ENCODE measurements at places on chromosomes 7 and 10. TPM values are rescaled to one million over a fixed set of nuclear protein-coding genes. Genes with fewer than 3 reads are reported as not detected.

Gene OR6V1
- total RNA-seq = not detected

GRCh38 chr7:71793251-71793650, 618.9 kb downstream of the CALN1 start:
- DNase-seq = no peak

- no peak for DNase-seq
Measured at GRCh38 chr10:77978360-77978759, 51.0 kb downstream of the POLR3A start.

DNA sequence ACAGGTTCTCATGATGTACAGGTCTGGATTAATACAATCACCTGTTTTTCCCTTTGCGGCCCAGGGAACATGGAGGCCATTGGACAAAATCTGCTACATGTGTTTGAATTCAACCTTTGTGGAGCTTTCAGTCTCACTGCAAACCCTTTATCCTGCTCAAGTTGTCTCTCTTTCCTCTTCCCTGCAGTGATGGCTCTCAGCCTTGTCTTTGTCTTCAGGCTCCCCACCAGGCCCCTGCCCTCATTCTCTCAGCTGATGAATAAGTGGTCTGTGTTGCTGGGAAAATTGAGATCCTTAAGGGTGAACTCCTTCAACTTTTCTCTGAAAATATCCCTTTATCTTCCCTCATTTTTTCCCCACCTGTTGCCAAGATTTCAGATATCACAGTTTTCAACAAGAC, 791.2 kb downstream of the GRID1 start:
- no peak for DNase-seq

GRCh38 chr10:118569241-118569881, 26.1 kb downstream of the PRLHR start:
- DNase-seq = no peak

DNA sequence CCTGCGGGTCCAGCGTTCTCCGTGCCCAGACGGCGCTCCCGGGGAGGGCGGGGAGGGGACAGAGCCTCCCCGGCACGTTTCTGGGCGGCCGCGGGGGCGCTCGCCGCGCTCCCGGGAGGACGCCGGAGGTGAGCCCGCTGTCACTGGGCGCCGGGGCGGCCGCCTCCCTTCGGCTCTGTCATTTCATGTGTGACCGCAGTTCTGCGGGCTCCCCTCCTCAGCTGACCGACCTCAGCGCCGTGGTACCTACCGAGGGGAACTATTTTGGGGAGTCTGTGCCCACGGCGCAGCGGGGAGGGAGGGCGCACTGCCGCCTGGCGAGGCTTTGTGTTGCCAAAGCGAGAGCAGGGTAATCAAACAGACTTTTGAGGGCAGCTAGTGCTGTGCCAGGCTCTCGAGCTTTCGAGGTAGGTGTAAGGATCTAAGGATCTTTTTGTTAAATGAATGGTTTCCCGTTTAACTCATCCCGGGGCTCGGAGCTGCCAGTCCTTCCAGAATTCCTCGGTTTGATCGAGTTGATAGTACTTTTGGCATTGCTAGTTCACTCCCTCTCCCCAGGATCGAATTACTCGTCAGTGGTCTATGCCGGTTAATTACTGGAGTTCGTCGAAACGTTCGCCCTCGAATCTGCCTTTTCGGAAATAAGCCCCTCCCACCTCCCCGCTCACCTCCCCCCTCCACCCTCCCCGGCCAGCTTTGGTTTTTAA, 1.9 kb downstream of the ARID5B start:
- DNase-seq = peak; percentile 49

DNA sequence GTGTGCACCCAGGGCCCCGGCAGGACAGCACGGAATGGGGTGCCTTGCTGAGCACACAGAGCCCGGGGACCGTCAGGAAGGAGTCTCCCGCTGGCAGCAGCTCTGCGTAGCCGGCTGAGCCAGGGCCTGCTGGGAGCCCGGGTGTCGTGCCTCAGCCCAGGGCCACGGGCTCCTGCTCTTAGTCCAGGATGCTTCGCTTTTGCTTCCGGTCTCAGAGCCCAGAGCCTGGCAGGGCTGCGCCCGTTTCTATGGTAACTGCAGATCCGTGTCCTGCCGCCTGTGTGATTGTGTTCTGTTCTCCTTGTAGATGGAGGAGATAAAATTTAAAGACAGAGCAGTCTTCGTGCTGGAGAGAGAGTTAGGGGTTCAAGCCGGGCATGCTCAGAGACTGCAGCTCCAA, 53.7 kb upstream of the DPYSL4 start:
- DNase-seq = peak; percentile 39

DNA sequence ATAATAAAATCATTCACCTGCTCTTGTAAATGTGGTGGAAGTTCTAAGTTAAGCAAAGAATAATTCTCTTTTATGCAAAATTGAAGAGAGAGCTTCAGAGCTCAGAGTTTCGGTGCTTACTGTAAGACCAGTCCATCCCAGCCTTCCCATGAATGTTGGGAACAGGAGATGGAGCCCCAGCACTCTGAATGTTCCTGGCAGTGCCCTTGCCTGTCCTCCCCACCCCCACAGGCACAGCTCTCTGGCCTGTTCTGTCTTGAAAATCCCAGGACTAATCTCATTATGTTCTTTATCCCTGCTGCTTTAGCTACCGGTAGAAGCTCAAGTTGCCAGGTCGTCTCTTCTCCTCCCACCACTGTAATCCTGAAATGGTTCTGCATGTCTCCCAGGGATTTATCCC, 29.1 kb upstream of the LHFPL3 start:
- no peak for DNase-seq

DNA sequence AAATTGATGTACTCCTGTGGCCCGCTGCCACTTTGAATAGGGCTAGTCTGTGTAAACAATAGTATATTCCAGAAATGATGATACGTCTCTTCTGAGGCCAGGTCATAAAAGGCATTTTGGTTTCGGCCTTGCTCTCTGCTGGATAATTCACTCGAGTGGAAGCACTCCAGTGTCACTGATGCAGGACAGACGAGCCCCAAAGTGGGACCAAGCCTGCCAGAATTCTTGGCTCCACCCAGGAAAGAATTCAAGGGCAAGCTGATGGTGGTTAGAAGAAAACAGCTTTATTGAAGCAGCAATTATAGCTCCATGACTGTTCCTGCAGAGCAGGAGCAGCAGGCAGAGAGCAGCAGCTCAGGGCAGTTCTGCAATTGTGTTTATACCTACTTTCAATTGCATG, 717.6 kb downstream of the GRM8 start:
- no peak for DNase-seq

- DNase-seq = no peak
Measured at GRCh38 chr10:99917963-99918825, 91.6 kb downstream of the DNMBP start.

DNA sequence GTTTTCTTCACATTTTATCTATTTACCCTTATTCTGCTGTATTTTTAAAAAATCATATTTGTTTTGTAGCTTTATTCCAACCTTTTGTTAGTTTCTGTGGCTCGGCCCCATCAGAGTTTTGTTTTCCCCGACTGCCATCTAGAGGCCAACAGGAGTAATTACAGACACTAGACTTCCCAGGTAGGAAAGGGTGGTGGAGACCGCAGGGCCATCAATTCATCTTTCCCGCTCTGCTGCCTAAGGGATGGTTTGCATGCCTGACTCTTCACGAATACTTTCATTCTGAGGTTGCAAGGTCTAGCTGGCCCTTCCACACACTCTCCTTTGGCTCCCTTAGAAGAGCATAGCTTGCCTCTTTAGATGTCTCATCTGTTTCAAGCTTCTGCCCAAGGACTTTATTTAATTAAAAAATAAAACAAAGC, 38.3 kb downstream of the LYZL2 start:
- peak; percentile 54 for DNase-seq

GRCh38 chr10:118570591-118570990, 24.9 kb downstream of the PRLHR start:
- no peak for DNase-seq

Gene FANK1
- 0.66 TPM for total RNA-seq

DNA sequence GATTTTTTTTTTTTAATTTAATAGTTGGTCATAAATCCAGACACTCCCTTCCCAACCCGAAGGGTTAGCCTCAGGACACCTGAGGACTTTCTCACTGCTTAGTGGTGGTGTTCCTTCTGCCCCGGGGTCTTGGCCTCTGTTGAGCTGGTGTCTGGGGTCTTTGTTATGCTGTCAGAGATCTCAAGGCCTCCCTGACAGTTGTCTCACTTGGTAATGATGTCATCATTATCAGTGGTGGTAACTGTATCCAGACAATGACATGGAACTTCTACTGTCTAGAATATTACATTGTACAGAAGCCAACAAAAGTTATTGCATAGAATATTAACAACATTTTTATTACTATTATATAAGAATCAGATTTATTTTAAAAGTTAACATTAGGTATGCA, 32.9 kb downstream of the PPP2R2D start:
- no peak for DNase-seq

Gene PCLO
- total RNA-seq = not detected

Gene SRRM3
- not detected for total RNA-seq

Gene PRSS37
- total RNA-seq = not detected

- no peak for DNase-seq
Measured at GRCh38 chr10:3468919-3469638, 296.5 kb upstream of the PITRM1 start.

DNA sequence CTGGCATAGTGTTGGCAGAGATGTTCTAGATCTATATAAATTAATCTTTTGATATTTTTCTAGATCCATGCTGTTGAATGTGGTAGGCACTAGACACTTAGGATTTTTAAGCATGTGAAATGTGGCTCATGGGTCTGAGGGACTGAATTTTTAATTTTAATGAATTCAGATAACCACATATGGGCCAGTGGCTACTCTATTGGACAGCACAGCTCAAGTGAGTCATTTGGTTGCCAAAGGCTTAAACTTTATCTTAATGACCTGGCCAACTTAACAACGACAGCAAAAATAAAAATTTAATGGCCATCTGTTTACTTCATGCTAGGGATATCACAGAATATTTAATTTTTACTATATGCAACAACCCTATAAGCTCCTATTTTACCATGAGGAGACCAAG, 61.4 kb downstream of the CDK14 start:
- DNase-seq = no peak

DNA sequence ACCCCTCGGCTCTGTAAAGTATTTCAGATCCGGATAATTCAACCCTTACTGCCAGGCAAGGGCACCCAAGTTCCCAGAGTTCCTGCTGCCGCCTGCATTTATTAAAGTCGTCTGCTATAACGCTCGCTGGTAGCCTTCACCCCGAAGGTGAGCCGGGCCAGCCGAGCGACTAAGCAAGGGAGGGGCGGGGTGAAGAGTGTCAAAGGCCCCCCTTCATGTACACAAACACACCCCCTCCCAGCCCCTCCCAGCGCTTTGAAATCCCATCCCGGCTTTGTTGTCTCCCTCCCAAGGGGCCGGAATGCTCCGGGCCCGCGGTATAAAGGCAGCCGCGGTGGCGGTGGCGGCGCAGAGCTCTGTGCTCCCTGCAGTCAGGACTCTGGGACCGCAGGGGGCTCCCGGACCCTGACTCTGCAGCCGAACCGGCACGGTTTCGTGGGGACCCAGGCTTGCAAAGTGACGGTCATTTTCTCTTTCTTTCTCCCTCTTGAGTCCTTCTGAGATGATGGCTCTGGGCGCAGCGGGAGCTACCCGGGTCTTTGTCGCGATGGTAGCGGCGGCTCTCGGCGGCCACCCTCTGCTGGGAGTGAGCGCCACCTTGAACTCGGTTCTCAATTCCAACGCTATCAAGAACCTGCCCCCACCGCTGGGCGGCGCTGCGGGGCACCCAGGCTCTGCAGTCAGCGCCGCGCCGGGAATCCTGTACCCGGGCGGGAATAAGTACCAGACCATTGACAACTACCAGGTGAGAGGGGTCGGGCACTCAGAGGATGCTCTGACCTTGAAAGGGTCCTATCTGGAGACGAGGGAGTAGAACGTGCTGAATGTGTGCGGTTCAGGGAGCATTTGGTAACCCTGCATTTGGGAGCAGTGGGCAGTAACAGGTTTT, at the start of gene DKK1:
Gene DKK1 (plus strand): TSS at position 349 of the 889 bp plus-strand sequence. CDS start 154 bp downstream, at position 503.
- DNase-seq = no peak

DNA sequence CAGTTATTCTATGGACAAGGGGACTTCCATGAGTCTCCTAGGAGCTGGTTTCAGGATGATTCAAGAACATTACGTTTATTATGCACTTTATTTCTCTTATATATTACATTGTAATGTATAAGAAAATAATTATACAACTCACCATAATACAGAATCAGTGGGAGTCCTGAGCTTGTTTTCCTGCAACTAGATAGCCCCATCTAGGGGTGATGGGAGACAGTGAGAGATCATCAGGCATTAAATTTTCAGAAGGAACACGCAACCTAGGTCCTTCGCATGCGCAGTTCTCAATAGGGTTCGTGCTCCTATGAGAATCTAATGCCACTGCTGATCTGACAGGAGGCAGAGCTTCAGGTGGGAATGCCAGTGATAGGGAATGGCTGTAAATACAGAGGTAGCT, 137.9 kb downstream of the ANKRD30A start:
- no peak for DNase-seq

DNA sequence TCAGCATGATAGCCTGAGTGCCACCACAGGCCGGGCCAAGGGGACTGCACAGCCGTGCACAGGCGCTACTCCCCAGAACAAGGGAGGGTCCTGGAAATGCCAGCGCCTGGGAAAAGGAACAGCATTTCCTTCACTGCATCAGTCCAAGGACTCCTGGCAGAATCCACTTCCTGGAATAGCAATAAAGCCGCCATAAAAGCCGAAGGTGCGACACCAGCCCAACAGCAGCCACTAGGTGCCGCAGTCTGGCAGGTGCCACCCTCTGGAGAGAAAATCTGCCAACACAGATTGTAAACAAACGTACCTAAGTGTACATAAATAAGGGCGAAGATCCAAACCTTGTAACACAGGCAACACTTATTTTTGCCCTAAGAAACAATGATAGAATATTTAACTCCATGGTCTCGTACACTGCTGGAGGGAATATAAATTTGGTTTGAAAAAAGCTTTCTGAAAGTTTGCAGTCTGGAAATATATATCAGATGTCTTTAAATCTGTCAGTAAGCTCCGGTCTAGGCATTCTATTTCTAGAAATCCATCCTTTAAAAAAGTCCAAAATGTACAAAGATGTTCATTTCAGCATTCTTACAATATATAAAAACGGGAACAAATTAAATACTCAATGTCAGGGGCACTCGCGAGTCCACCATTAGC, 22.2 kb downstream of the VOPP1 start:
- no peak for DNase-seq

- DNase-seq = no peak
Measured at GRCh38 chr10:60430836-60431597, 41.3 kb upstream of the ANK3 start.

DNA sequence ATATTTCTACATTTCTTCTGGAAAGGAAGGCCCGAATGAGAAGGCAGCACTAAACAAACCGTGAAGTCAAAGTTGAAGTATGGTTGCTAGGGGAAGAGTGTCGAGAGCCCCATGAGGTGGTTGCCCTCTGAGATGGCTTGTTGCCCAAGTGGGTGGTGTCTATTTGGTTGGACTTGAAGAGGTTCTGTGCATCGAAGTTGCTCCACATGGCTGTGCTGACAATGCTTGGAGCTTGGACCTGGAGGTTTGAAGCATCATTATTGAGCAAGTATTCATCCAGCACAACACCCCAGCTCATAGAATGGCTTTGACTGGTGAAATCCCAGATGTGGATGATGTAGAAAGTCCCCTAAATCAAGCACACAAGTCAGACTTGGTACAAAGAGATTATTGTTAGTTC, 165.2 kb upstream of the CDCA7L start:
- no peak for DNase-seq

GRCh38 chr10:11304906-11305585, 287.4 kb downstream of the CELF2 start:
- no peak for DNase-seq
